ENCODE measurements at places on chromosomes 2 and 18.

- DNase-seq, result no peak
Measured at GRCh38 chr2:40439473-40439872, 12.4 kb downstream of the SLC8A1 start.

GRCh38 chr18:76715012-76715610 is 107.2 kb upstream of the ZNF236 start:
- DNase-seq, result no peak

DNA sequence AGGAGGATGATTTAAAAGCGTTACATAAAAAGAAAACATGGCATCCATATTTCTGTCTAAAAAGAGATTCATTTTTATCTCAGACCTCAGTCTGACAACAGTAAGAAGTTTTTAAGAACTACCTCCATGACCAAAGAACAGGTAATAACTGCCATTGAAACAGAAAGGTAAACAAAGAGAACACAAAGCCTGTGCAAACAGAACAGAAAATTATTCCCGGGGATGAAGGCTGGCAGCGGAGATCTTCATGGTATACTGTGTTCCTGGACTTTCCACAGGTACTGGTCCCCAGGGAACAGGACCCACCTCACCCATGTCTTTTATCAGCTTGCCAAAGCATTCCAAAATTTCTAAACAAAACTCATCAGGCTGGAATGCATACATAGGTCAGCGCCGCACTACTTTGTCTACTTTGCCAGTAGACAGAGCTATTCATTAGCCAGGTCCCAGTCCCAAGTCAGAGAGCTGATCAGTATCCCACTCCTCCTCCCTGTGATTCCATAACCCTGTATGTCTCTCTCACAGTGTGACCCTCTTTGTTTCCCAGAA is 277.3 kb downstream of the MBD2 start:
- DNase-seq, result no peak

GRCh38 chr18:5237083-5237722 is 40.1 kb upstream of the AKAIN1 start:
- DNase-seq, result no peak

- no peak for DNase-seq
Measured at GRCh38 chr2:241316825-241317224, 1.1 kb downstream of the SEPTIN2 start.

- DNase-seq, result no peak
Measured at GRCh38 chr2:96449637-96450036, 55.5 kb downstream of the NEURL3 start.

GRCh38 chr18:69978732-69979715 is 31.4 kb upstream of the CD226 start:
- no peak for DNase-seq

DNA sequence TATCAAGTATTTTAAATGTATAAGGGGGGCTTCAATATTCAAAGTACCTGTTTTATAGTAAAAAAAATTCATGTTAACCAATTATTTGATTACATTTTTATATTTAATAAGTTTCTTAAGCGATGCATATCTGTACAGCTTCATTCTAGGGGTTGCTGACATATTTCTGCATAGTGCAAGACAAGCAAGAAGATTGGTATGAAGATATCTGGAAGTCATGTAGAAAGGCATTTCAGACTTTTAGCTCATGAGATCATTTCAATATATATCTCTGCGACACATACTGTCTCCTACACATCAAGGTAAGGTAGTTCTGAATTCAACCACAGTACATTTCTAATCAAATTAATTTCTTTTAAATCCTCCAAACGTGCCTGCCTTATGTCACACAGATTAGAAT is 73.1 kb downstream of the MEMO1 start:
- DNase-seq, result no peak

- DNase-seq, result no peak
Measured at GRCh38 chr18:71293322-71293721, 1004.5 kb downstream of the SOCS6 start.

DNA sequence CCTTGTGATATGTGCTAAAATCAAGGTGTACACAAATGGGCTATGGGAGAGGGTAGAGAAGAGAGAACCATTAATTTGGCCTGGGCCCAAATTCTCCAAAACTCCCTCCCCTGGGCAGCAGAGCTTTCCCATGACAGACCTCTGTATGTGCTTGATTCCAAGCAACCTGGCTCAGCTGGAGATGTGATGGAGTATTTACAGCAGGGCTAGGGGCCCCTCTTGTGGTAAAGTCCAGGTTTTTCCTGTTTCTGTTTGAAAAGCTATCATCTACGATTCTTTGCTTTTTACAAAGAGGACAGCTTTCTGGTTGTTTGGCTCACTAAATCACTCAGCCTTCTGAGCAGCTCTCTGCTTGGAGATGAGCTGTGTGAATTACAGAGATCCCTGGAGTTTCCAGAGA is 40.3 kb downstream of the KCNS3 start:
- no peak for DNase-seq

- DNase-seq, result no peak
Measured at GRCh38 chr18:56505971-56506370, 132.4 kb downstream of the TXNL1 start.

DNA sequence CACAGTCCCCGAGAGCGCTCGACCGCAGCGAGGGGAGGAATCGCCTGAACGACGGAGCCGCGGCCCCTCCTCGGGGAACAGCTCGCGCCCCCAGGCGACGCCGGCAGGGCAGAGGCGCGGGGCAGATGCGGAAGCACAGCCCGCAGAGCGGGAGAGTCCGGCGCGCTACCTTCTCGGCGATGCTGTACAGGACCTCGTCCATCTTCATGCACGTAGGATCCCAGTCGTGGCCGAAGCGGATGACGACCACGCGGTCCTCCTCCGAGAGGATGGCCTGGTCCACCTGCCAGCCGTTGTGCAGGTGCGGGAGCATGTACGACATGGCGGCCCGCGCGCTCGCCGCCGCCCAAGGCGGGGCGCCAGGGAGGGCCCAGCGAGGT is 302 bp downstream of the TXNL4A start:
- DNase-seq, result peak; percentile 24

GRCh38 chr18:29560270-29560669 is 1383.3 kb upstream of the CDH2 start:
- no peak for DNase-seq

- DNase-seq, result peak; percentile 64
Measured at GRCh38 chr2:231601356-231602229, 8.9 kb downstream of the TEX44 start.

DNA sequence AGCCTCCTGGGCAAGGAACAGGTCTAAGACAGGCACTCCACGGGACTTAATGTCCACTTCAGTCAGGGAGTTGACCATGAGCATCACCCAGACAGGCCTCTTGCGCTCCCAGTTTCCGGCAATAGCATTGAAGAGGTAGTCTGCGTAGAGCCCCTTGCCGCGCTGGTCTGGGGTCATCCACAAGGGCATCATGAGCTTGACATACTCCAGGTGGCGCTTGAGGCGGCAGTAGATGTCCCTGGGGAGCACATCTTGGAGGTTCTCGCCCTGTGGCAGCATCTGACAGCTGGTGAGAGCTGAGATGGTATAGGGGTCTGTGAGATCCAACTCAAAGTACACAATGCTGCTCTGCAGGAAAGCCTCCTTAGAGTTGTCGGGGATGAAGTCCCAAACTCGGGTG is 10.6 kb downstream of the TRABD2A start:
- no peak for DNase-seq

GRCh38 chr18:32674491-32674890 is 98.3 kb downstream of the KLHL14 start:
- no peak for DNase-seq

GRCh38 chr2:55391155-55391554 is 28.5 kb downstream of the CCDC88A start:
- DNase-seq, result no peak

DNA sequence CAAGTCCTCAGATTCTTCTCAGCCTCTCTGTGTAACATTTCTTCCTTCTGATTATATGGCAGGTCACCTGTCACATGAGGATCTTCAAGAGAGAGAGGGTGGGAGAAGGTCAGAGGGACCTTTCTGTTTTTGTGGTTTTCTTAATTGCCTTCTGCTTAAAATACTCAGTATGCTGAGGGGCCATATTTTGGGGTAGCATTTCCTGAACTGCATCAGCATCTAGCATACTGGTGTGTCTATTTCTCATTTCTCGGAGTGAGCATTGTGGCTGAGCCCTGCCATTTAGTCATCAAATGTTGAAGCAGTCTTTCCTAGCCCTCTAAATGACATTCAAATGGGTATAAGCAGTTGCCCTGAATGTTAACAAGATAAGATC is 162.7 kb downstream of the MYO3B start:
- no peak for DNase-seq

DNA sequence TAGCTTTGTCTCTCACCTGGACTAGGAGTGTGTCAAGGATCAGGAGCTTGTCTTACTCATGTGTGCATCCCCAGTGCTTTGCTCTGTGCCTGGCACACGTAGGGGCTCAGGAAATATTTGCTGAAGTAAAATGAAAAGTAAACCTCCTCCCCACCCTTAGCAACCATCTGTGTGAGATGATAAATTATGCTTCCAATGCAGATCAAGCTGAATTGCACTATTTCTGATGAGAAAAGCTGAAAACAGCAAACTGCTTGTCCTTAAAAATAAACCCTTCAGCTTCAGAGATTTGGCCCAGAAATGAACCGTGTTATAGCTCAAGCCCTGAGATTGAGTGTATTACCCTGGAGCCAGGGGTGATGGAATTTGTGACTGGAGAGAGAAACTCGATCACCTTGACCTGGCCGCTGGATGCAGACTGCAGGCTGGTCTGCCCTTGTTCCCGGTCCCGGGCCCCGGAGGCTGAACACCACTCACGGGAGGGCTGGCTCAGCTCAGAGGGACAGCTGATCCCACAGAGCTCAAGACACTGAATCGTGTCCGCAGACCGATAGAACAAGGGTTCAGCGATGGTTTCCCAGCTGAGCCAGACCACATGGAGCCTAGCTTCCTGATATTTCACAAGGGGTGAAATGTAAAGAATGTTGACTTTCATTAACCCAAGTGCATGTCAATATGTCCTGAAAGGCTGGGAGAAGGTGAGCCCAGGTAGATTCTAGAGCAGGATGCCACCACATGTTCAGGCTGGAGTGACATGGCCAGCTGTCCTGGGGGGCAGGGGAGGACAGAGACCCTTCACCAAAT is 50.5 kb downstream of the DDX1 start:
- no peak for DNase-seq

GRCh38 chr2:233075966-233076339 is 15.8 kb downstream of the INPP5D start:
- no peak for DNase-seq

- DNase-seq, result no peak
Measured at GRCh38 chr2:9287400-9288045, 80.9 kb downstream of the ASAP2 start.

- DNase-seq, result no peak
Measured at GRCh38 chr2:165877565-165878550, 75.7 kb downstream of the TTC21B start.

GRCh38 chr2:144466637-144467036 is 53.3 kb downstream of the ZEB2 start:
- no peak for DNase-seq

DNA sequence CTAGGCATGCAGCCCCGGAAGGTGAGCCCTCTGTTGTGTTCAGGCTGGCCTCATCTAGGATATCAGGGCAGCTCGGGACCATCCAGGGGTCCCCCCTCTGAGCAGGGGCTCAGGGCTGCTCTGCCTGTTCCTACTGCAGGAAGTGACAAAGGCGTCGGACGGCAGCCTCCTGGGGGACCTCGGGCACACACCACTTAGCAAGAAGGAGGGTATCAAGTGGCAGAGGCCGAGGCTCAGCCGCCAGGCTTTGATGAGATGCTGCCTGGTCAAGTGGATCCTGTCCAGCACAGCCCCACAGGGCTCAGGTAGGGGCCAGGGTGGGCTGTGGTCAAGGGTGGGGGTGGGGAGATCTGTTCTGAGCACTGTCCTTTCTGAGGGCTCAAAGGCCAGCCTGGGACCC is 13.1 kb downstream of the KCNIP3 start:
- DNase-seq, result no peak

GRCh38 chr18:48723837-48724236 is 185.0 kb downstream of the CTIF start:
- DNase-seq, result no peak

DNA sequence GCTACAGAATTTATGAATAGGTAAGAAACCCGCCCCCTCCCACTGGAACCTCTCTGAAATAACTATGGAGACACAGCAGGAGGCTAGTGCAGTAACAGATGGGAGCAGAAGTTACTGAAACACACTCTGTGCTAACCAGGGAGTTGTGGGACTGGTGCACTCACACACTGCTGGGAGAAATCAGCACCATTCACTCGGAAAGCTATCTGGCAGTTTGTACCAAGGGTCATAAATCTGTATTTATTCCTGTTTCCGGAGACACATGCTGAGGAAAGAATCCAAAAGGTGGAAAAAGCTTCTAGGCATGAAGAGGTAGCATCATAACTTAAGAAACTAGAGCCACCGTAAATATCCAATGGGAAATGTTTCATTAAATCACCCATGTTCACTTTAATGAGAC is 39.9 kb downstream of the TGFA start:
- no peak for DNase-seq

DNA sequence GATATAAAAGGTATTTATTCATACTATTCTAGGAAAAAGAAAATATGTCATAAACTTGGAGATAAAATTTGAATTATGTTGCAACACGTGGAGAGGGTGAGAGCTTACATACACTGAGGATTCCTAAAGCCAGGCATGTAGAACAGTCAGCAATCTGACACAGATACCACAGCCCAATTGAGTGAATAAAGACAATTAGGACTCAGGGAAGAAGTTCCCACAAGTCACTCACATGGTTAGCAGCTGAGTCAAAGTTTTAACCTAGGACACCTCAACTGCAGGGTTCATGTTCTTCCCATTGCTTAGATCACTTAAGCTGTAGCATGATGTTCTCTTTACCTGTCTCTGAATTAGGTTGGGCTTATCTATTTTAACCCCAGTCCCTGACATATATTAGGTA is 189.5 kb downstream of the CMPK2 start:
- no peak for DNase-seq

- no peak for DNase-seq
Measured at GRCh38 chr2:213703406-213704098, 419.3 kb downstream of the SPAG16 start.

GRCh38 chr2:108982259-108982679 is 6.8 kb downstream of the EDAR start:
- DNase-seq, result no peak

GRCh38 chr2:7929281-7929680 is 752.6 kb upstream of the ID2 start:
- no peak for DNase-seq

- no peak for DNase-seq
Measured at GRCh38 chr2:44351088-44351487, 10.2 kb downstream of the PREPL start.

- DNase-seq, result no peak
Measured at GRCh38 chr18:49250816-49251388, 209.5 kb downstream of the DYM start.

DNA sequence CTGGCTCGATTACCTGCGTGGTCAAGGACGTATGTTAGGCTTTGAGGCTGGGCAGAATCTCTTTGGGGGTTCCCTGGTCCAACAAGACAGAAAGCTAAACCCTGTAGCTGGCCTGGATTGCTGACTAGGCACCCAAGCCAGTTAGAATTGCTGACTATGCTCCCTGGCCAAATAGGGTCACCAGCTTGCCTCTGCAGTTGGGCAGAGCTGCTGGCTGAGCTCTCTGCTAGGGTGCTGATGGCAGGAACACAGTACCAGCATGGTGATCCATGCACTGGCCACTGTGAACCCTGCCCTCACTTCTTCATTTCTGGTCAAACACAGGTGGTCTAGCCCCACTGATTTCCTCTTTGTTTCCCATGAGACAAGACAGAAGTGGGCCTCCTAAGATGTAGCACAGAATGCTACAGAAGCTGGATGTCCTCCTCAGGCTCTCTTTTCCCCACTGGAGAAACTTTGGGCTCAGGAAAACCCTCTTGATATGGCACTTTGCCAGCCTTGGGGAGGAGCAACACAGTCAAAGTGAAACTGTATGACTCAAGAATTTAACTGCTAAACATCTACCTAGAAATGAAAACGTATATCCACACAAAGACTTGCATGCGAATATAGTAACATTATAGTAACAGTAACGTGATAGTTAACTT is 20.8 kb downstream of the SP140L start:
- no peak for DNase-seq
